NCI-H187 treated with DMSO at 0.1 percent for 48 hours (cell line): ENCODE measurements at places on chromosomes 2 and 18.

DNA sequence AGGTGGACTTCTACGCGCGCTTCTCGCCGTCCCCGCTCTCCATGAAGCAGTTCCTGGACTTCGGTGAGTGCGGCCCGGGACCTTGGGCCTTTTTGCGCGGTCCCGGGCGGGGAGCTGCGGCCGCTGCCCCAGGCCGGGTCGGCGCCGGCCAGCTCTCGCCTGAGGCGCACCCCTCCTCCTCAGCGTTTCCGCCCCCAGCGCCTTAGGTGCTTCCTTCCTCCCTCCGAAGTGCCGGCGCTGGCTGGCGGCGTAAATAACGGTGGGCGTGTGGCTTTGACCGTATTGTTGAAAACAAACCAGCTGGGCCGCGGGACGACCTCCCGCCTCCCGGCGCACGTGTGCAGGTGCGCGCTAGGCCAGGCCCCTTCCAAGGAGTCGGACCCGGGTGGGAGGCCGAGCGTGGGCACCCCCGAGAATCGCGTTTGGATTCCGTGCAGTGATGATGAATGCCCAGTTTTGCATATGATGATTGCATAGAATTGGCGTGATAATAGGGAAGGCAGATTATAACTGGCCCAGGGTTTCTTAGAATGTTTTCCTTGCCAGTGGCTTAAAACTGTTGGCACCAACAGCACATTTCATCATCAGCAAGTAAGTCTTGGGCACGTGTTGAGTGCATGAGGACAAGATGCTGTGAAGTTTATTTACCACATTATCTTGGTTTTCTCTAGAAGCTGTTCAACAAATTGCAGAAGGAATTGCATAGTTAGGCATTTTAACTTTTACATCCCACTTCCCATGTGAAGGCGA lies 569 bp downstream of the PDK1 start:
- DNase-seq: no peak

- DNase-seq: no peak
Observed at GRCh38 chr2:181138816-181139215, 158.4 kb downstream of the UBE2E3 start.

DNA sequence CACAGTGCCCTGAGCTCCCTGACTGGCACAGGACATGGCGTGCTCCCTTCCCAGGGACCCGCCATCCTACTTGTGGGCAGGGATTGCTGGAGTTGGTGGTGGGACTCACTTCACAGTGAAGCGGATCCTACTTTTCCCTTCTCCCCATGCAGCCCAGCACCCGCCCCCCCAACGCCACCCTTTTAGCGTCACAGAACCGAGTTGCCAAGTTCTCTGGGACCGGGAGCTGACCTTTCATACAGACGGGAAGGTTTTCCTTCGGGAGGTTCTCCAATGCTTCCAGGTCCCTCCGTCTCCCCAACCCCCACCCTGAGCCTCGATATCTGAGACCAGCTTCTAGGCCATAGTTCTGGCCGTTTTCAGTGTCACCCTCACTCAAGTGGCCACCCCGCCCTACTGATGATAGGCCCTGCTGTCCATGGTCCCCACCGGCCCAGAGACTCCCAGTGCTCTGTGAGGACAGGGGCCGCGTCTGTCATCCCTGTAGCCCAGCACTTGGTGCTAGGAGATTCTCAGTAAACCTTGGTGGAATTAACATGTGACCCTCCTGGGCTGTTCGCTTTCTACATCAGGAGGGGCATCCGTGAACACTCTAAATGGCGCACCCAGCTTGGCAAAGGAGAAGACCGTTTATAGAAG lies 1.6 kb upstream of the DNMT3A start:
- no peak for DNase-seq

- DNase-seq: no peak
Observed at GRCh38 chr18:35750929-35751328, 169.4 kb downstream of the GALNT1 start.

- no peak for DNase-seq
Observed at GRCh38 chr2:28357948-28358667, 34.5 kb upstream of the FOSL2 start.

GRCh38 chr2:233329489-233330135 lies 22.0 kb downstream of the SAG start:
- DNase-seq: no peak

DNA sequence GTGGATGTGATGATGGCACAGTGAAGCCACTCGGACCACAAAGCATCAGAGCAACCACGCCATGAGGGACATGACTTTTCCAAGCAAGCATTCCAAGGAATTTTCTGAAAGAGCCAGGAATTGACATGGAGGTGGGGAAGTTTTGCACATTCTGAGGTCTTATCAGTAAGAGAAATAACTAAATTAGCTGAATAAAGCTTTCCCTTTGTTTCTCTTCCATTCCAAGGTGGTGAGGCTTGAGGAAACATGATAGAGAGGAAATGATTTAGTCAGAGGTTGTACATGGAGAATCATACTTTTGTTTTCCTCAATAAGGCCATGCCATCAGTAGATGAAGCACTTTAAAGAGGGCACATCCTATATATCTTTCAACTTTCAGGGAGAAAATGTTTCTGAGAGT lies 115.7 kb upstream of the MMADHC start:
- no peak for DNase-seq

DNA sequence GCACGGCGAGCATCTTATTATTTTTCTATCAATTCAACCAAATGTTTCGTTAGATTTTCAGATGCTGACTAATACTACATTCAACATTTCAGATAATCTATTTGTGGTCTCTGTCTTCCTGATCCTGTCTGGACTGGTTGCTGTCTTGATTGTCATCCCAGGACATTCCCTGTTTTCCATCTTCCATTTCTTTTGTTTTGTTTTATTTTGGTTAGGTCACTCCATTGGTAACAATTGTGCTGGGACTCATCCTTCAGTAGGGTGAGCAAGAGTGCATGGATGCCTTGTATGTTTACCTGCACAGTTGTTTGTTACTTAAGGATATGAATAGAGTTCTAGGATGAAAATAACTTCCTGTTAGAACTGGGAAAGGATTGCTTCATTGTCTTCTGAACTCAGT lies 55.9 kb upstream of the ACYP2 start:
- DNase-seq: no peak

DNA sequence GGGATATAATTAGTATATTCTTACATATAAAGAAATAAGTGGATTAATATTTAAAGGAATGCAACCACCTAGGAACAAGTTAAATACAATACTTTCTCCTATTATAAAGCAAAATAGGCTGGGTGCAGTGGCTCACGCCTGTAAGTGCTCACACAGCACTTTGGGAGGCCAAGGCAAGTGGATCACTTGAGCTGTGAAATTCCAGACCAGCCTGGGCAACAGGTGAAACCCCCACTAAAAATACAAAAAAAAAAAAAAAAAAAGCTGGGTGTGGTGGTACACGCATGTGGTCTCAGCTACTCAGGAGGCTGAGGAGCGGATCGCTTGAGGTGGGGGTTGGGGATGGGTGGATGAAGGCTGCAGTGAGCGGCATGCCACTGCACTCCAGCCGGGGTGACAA lies 286.2 kb upstream of the EPC2 start:
- no peak for DNase-seq
